Fibroblast of skin of right biceps (primary cell): ENCODE measurements at places on chromosomes 11 and 22.

DNA sequence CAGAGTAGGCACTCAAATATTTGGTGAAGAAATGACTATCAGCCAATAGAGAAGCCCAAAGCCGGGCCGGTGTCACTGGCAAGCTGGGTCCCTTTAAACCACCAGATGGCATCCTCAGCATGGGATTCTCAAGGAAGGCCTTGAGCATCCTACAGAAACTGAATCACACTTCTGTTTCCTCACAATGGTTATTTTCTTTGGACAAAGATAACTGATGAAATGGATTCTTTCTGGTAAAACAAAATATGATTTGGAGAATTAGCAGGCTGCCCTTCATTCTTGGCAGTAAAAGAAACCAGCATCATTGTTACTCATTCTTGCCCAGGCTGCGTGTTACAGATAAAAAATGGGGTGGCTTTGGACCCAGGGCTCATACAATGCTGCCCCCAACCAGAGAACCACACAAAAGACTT, 30.3 kb upstream of the ASPHD2 start:
- peak; percentile 66 for DNase-seq

GRCh38 chr11:74195828-74196227, 24.7 kb downstream of the PPME1 start:
- peak; percentile 11 for DNase-seq

DNA sequence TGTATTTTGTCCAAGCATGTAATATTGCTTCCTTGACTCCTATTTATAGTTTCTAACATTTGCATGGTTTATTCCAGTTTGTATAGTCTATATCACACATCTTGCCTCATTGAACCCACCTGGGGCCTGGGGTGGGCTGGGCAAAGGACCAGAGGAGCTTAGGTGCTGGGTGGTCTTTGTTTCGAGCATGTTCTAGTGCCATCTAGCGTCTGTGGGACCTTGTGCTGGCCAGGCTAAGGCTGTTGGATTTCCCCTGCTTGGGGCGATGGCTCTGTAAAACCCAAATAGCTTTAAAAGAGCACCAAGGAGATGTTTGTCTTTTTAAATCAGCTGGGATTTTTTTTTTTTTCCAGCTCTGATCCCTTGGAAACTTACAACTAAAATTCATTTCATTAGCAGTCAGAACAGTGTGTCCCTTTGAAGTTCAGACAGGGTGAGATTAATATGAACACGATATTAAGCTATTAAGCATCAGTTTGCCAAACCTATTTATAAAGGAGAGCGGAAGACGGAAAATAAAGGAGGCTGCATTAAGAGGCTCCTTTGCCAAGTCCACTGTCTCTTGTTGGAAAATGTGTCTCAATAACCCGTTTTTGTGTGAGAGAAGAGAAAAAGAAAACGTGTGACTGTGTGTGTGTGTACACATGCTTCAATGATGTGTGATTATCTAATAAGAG, 157.4 kb downstream of the COMMD9 start:
- peak; percentile 47 for DNase-seq

GRCh38 chr11:106031202-106031810, 9.3 kb upstream of the MSANTD4 start:
- no peak for DNase-seq

GRCh38 chr22:43173976-43174720, 12.8 kb downstream of the TTLL12 start:
- no peak for DNase-seq

GRCh38 chr11:31487848-31488247, 21.6 kb downstream of the IMMP1L start:
- DNase-seq: peak; percentile 53
